Psoas muscle (tissue), 8 donors: ENCODE measurements at places on chromosomes 6 and 20. TPM values are rescaled to one million over a fixed set of nuclear protein-coding genes. Genes with fewer than 3 reads are reported as not detected.

The GLP1R gene
- polyA plus RNA-seq: not detected

The RAET1E gene
- polyA plus RNA-seq: 17.2 TPM

The TMEM14A gene
- 2.7 TPM for polyA plus RNA-seq

The PRL gene
- polyA plus RNA-seq: not detected

The SOX18 gene
- polyA plus RNA-seq: 4.2 TPM

The AK9 gene
- polyA plus RNA-seq: 2.0 TPM

The SCUBE3 gene
- 0.01 TPM for polyA plus RNA-seq

The SGK2 gene
- 0.04 TPM for polyA plus RNA-seq

The OR2J3 gene
- not detected for polyA plus RNA-seq

The VGLL2 gene
- 27.4 TPM for polyA plus RNA-seq

The SCRT2 gene
- polyA plus RNA-seq: not detected

The PDYN gene
- not detected for polyA plus RNA-seq

The NR2E1 gene
- not detected for polyA plus RNA-seq

The SIRPG gene
- not detected for polyA plus RNA-seq

The ESR1 gene
- polyA plus RNA-seq: 0.42 TPM

The ENPP5 gene
- polyA plus RNA-seq: 2.9 TPM

The LST1 gene
- polyA plus RNA-seq: 1.7 TPM

The ANKRD66 gene
- not detected for polyA plus RNA-seq

The MICA gene
- 5.7 TPM for polyA plus RNA-seq

The CD40 gene
- 5.0 TPM for polyA plus RNA-seq

The CLDN20 gene
- polyA plus RNA-seq: 0.05 TPM

The PACSIN1 gene
- polyA plus RNA-seq: 0.17 TPM

The KCNB1 gene
- 1.8 TPM for polyA plus RNA-seq

The EPPIN gene
- polyA plus RNA-seq: not detected

The TJAP1 gene
- polyA plus RNA-seq: 20.8 TPM

The GPR6 gene
- not detected for polyA plus RNA-seq

The NRN1 gene
- polyA plus RNA-seq: 4.7 TPM

The TBXT gene
- not detected for polyA plus RNA-seq

The TCF21 gene
- polyA plus RNA-seq: not detected

The SLC35D3 gene
- not detected for polyA plus RNA-seq

The CPXM1 gene
- polyA plus RNA-seq: 0.34 TPM

The NFKBIE gene
- polyA plus RNA-seq: 5.2 TPM

The TRIM15 gene
- polyA plus RNA-seq: not detected

The PI16 gene
- 1.2 TPM for polyA plus RNA-seq

The DEFB132 gene
- polyA plus RNA-seq: not detected

The ZC3H12D gene
- polyA plus RNA-seq: 0.26 TPM

The HLA-DQB2 gene
- polyA plus RNA-seq: not detected

The TTBK1 gene
- 0.01 TPM for polyA plus RNA-seq

The ADGRG6 gene
- polyA plus RNA-seq: 0.59 TPM

The MAFB gene
- 14.1 TPM for polyA plus RNA-seq

The IRF4 gene
- 0.03 TPM for polyA plus RNA-seq

The XKR7 gene
- polyA plus RNA-seq: not detected

The PSMB9 gene
- polyA plus RNA-seq: 18.0 TPM

The HAO1 gene
- not detected for polyA plus RNA-seq

The CLPSL2 gene
- not detected for polyA plus RNA-seq

The GZF1 gene
- polyA plus RNA-seq: 5.3 TPM

The CST5 gene
- not detected for polyA plus RNA-seq

The OPRM1 gene
- not detected for polyA plus RNA-seq

The INSM1 gene
- not detected for polyA plus RNA-seq

The KIZ gene
- polyA plus RNA-seq: 12.9 TPM
